ENCODE measurements at places on chromosomes 3 and 15.

DNA sequence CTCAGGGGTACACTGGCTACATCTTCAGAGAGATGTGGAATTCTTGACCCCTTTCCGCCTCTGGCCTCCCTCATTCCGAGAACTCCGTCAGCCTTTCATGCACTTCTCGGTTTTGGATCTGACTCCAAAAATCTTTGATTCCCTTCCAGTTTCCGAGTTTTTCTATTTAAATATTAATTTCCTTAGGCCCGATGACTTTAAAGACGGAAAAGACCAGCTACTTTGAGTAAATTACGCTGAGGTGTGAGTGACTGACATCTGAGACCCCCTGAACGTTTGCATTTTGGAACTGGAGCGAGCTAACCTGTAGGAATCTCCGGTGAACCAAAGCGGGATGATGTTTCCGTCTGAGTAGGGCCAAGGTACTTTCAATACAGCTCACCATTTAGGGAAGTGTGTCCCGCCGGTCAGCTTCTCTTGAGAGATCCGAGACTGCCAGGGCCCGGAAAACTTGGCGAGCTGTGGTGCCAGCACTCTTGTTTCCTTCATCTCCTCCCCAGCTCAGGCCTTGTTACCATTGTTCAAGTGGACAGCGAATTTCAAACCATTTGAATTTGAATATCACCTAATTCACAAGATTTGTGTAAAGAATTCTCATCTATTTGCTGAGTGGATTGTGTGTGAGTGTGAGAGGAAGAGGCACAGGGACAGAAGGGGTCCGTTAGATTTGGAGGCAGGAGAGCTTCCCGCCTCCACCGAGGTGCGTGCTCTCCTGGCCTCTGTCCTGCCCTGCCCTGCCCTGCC lies 5.4 kb downstream of the SOX14 start:
- H3K4me1 ChIP-seq: peaks cover 44% of the 10 kb centered on the region
- no peak for DNase-seq
- peaks cover 100% of the 10 kb centered on the region for H3K27me3 ChIP-seq
- H3K4me3 ChIP-seq: peak overlapping the region; percentile 19
- H3K27ac ChIP-seq: no peak overlapping the region
- peaks cover 2% of the 10 kb centered on the region for H3K36me3 ChIP-seq

- peaks cover 21% of the 10 kb centered on the region for H3K4me1 ChIP-seq
- H3K27me3 ChIP-seq: peaks cover 12% of the 10 kb centered on the region
- H3K4me3 ChIP-seq: no peak overlapping the region
Measured at GRCh38 chr3:139533781-139534454, 5.6 kb downstream of the RBP1 start.

- no peak for DNase-seq
- H3K4me3 ChIP-seq: no peak overlapping the region
- no peaks in the 10 kb centered on the region for H3K4me1 ChIP-seq
- no peak overlapping the region for H3K27ac ChIP-seq
- H3K36me3 ChIP-seq: no peaks in the 10 kb centered on the region
Measured at GRCh38 chr3:12138044-12138443, 20.7 kb downstream of the TIMP4 start.

DNA sequence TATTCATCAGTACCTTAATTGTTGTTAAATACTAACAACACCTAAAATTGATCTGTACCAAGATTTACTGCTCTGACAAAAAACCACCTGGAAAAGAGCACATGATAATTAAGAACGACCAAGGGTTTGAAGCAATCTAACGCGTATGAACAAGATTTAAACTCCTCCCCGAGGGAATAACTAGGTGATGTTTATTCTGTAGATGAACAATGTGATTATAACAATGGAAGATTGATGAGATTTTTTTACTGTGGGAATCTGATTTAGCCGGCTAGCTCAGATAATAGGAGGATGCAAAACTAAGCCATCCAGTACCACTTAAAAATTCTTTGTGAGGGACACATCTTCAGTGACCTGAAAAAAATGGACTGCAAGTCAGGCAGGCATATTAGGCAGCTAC lies 222.1 kb downstream of the FHIT start:
- H3K36me3 ChIP-seq: no peaks in the 10 kb centered on the region
- no peak for DNase-seq
- no peaks in the 10 kb centered on the region for H3K4me1 ChIP-seq
- H3K27ac ChIP-seq: no peak overlapping the region
- no peaks in the 10 kb centered on the region for H3K27me3 ChIP-seq

- no peaks in the 10 kb centered on the region for H3K36me3 ChIP-seq
- no peak overlapping the region for H3K4me3 ChIP-seq
- no peaks in the 10 kb centered on the region for H3K27me3 ChIP-seq
- no peaks in the 10 kb centered on the region for H3K4me1 ChIP-seq
- H3K27ac ChIP-seq: no peak overlapping the region
Measured at GRCh38 chr15:73879426-73879825, 6.1 kb downstream of the TBC1D21 start.

DNA sequence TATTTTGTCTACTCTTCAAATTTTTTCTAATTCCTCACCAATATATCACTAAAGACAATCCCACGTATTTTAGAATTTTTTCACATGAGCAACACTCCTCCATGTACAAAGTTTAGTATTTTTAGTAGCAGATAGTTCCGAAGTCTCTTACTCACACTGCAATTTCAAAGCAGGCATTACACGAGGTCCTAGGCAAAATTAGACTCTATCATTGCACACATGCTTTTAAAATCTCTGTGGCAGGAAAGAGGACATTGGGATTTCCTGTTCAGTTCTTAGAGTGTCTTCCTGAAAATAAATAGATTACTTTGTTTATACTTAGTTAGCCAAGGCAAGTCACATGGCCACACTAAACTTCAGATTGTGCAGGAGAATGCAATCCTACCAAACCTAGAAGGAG lies 847.7 kb downstream of the ROBO2 start:
- H3K36me3 ChIP-seq: no peaks in the 10 kb centered on the region
- H3K27me3 ChIP-seq: no peaks in the 10 kb centered on the region
- no peak for DNase-seq
- no peak overlapping the region for H3K27ac ChIP-seq
- H3K4me1 ChIP-seq: no peaks in the 10 kb centered on the region
- H3K4me3 ChIP-seq: no peak overlapping the region

- no peak overlapping the region for H3K4me3 ChIP-seq
- no peak overlapping the region for H3K27ac ChIP-seq
- no peaks in the 10 kb centered on the region for H3K4me1 ChIP-seq
- no peaks in the 10 kb centered on the region for H3K27me3 ChIP-seq
- no peak for DNase-seq
Measured at GRCh38 chr3:346186-346585, 149.6 kb downstream of the CHL1 start.

DNA sequence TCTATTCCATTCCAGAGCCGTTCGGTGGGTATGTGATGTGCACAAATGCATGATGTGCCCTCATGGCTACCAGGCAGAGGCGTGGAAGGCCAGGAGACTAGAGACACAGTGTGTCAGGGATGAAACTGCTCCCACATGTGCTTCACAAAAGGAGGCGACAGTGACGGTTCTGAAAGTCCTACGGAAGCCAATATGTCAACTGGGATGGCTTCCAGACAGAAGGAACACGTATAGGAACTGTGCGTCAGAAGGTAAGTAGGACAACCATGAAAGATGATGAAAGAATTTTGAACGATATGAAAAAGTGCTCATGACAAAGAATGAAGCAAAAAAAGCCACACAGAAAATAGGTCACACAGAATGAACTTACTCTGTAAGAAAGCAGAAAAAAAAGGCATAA lies 34.1 kb downstream of the GLB1 start:
- no peak for DNase-seq
- H3K27ac ChIP-seq: no peak overlapping the region
- H3K4me3 ChIP-seq: no peak overlapping the region
